Stimulated activated CD8-positive, alpha-beta memory T cell treated with anti-CD3 and anti-CD28 coated beads, Interleukin-4, amount 100 ng/mL, for 1 hour (primary cell): ENCODE measurements at places on chromosomes 11 and 22.

- no peak for DNase-seq
Observed at GRCh38 chr11:116224154-116224888, 548.5 kb downstream of the BUD13 start.

- peak; percentile 52 for DNase-seq
Observed at GRCh38 chr22:50190941-50191741, 5.4 kb downstream of the TRABD start.

DNA sequence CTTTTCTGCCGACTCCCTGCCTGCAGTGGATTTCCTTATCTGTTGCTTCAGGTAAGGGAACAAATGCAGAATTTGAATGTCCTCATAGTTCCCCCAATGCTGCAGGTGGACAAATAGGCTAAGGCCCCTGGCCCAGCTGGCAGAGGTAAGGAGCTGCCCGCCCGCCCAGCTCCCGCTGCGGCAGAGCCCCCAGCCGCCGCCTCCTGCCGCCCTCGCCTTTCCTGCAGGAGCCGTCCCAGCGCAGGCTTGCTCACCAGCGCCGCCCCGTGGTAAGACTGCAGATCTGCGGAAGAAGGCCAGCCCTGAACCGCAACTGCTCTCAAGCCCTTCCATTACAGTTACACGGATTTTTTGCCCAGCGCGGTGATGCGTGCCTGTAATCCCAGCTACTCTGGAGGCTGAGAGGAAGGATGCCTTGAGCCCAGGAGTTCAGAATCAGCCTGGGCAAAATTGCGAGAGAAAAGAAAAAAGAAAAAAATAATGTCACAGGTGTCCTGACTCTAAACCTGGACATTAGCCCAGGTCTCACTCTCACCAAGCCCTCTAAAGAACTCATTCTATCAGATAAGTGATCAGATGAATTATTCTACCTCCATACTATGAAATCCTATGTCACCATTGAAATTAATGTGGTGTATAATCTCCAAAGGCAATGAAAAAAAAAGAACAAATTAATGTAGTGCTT lies 51.2 kb upstream of the EMID1 start:
- peak; percentile 46 for DNase-seq

DNA sequence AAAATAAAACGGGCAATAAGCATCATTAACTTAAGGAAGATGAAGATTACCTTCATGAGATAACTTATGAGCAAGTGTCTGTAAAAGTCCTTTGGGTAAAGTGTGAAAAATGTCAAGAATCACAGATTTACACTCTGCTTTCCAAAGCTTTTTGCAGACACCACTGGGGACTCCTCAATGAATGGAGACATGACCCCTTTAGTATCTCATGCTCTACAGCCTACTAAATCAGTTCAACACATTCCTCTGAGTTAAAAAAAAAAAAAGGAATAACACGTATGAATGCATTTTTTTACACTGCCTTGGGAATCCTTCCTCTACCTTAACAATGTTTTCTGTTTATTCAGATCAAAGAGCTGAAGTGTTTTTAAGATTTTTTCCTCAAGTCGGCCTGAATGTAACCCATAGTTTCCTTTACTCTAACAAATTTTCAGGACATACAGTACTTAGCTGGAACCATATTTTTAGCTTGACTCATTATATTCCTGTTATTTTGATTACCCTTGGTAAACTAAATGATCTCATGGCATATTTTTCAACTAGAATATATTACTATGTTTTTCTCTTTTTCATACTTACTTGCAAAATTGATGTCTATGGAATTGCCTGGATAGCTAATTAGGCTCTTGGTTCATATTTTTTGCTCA lies 25.9 kb upstream of the RAB30 start:
- DNase-seq, result no peak

- no peak for DNase-seq
Observed at GRCh38 chr11:67652965-67653845, 2.7 kb upstream of the ACY3 start.

DNA sequence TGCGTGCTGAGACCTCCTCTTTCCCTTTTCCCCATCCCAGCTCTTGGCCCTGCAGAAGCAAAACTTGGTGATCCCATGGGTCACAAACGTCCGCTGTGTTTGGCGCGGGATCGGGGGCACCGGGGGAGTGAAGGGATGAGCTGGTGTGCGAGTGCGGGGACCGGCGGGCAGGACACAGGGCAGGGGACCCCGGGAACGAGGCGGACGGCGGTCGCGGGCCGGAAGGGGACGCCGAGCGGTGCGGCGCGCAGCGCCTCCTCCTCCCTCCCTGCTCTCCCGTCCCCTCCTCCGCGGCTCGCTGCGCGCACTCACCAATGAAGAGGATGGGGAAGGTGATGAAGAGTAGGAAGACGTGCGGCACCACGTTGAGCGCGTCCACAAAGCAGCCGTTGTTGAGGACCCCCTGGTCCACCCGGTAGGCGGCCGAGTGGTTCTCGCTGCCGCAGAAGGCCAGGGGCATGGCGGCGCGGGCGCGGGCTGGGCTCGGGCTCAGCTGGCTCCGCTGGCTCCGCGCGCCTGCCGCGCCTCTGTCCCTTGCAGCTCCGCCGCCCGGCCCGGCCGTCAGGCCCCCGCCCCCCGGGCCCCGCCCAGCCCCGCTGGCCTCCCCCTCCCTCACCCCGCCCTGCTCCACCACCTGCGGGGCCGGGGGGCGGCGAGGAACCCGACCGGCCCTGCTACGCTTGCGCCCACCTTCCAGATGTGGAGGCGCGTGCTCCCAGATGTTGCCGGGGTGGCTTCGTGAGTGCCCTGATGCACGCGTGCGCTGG lies at the start of gene ABCC8:
Gene ABCC8, minus strand, starts transcription at position 529 of the 767 bp plus-strand sequence. Its CDS starts 69 bp downstream, at position 460.
- no peak for DNase-seq

GRCh38 chr11:111665777-111666176 lies 63.5 kb downstream of the SIK2 start:
- DNase-seq, result no peak

DNA sequence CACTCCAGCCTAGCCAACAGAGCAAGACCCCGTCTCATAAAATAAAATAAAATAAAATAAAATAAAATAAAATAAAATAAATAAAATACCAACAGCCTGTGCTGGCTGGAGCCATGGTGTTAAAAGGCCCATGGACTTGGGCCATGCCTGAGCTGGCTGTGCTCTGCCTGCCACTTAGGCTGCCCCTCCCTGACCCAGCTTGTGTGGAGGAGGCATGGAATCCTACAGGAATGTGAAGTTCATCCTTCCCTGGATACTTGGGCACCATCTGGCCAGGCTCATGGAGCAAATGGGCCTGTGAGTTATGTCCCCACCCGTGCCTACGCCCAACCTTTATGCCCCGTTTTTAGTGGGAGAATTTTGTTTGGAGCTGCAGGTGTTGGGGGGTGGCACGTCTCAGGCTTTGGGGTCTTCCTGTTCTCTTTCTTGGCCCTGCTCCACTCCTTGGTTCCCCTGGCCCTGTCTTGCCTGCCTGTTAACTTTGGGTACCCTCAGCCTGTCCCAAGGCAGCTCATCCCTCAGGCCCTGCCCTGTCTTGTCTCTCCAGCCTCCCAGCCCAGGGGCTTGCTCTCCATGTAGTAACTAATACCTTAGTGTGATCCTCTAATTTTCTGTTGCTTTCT lies 51.3 kb downstream of the BCR start:
- DNase-seq, result no peak

DNA sequence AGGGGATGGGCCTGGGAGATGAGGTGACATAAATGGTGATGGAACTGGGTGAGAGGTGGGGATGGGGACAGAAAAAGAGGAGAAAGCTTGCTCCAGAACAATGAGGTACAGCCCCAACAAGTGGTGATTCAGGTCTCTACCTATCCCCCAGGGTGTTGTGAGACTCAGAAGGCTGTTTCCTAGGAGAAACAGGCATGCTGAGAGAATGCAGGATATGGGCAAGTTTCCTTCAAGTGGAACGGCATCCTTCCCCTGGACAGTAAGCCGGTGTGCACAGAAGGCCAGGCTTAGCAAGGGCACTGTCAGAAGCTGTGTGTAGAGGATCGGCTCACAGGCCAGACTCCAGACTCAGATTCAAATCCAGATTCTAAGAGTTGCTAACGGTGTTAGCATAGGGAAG lies 34.1 kb upstream of the CRTAM start:
- DNase-seq, result no peak

- no peak for DNase-seq
Observed at GRCh38 chr22:43829904-43830851, 18.1 kb upstream of the EFCAB6 start.

- DNase-seq, result no peak
Observed at GRCh38 chr11:69787906-69788305, 12.8 kb upstream of the FGF4 start.

- no peak for DNase-seq
Observed at GRCh38 chr11:32232516-32232915, 141.6 kb downstream of the RCN1 start.

GRCh38 chr11:87740968-87741367 lies 434.3 kb downstream of the RAB38 start:
- DNase-seq, result no peak

GRCh38 chr22:31098632-31099110 lies 8.7 kb downstream of the SELENOM start:
- DNase-seq, result no peak

GRCh38 chr22:28394513-28395110 lies 285.0 kb downstream of the TTC28 start:
- DNase-seq, result no peak

- DNase-seq, result no peak
Observed at GRCh38 chr11:110455718-110456117, 26.0 kb downstream of the FDX1 start.

GRCh38 chr11:86108191-86108590 lies 39.3 kb upstream of the PICALM start:
- no peak for DNase-seq

- no peak for DNase-seq
Observed at GRCh38 chr11:119895981-119896380, 167.0 kb upstream of the NECTIN1 start.

DNA sequence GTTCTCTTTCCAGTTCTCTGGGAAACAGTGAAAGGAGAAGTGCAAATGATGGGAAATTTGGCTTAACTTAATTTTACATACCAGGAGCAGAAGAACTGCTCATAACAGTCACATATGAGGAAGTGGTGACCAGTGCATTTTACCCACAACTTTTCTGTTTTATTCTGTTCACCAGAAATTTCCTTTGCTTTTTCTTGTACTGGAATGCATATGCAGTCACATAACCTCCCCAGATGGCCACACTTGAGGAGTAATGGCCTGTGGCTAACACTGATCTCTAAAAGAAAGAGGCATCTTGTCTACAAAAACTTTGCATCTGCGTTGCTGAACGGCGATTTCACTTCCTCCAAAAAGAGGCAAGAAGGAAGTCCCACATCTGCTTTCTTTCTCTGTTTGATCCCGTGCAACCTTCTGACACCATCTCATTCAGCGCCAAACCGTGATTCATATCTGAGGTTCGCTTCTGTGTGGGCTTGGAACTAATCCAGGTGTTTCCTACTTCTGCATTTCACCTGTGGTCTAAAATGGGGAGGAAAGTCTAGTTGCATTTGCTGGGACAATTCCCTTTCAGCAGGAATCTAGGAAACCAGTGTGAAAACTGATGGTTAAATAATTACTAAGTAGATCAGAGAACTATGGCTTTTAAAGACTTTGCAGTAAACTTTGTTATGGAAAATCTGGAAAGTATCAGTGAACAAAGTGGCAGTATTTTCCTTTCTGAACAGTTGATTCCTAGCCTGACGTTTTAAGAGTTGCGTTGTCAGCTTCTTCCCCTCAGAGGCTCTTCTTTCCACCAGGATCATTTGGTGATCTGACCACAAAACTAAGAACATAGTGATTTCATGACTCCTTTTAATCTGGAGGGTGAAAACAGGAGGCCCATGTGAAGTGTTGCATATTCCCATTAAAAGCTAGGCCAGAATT lies 4.2 kb upstream of the MPEG1 start:
- DNase-seq, result no peak

DNA sequence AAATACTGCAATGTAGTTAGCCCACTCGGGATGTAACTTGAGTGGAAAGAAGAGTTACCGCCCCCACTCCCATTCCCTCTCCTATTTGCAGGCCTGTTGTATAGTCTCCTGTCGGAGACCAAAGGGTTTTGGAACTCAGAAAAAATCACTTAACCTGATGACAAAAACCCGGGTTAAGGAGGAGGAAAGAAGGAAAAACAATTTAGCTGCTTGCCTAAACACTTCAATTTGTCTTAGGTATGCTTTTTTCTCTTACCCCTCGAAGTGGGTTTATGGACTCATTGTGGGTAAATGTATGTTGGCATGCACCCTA lies 2.2 kb downstream of the YAP1 start:
- no peak for DNase-seq

DNA sequence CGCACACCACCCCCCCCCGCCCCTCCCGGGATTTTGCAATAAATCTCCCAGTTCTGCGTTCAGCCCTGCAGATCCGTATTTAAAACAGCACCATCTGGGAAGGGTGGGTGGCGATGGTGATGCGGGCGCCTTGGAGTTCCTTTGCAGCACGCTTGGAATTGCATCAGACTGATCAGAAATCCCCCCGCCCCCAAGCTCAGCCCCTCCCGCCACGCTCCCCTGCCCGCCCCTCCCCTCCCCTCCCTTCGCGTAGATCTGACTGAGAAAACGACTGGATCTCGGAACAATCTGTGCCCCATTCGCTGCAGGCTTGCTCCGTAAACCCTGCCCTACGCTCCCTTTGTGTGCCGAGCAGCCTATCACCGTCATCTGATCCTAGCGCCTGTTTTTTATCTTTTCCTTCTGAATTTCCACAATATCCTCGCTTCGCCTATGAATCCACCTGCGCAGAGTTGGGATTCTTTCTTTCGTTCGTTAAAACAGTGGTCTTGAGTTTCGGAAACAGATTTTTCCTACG lies 18.1 kb upstream of the BDNF start:
- no peak for DNase-seq

DNA sequence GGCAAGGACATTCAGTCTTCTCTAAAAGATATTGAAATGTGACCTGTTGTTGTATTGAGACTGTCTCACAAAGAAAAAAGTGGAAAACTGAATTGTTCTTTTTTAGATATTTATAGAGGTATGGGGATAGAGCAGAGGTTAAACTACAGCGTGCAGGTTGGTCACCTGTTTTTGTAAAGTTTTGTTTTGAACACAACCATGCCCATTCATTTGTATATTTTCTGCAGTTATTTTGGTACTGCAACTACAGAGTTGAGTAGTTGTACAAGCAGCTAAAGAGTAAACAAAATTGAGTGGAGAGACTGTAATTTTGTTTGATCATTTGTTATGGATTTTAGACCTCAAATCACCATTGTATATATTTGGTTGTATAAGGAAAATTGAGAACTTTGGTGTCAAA lies 11.3 kb downstream of the EED start:
- DNase-seq, result no peak

GRCh38 chr11:63564056-63564774 lies 1.0 kb upstream of the PLAAT2 start:
- no peak for DNase-seq

DNA sequence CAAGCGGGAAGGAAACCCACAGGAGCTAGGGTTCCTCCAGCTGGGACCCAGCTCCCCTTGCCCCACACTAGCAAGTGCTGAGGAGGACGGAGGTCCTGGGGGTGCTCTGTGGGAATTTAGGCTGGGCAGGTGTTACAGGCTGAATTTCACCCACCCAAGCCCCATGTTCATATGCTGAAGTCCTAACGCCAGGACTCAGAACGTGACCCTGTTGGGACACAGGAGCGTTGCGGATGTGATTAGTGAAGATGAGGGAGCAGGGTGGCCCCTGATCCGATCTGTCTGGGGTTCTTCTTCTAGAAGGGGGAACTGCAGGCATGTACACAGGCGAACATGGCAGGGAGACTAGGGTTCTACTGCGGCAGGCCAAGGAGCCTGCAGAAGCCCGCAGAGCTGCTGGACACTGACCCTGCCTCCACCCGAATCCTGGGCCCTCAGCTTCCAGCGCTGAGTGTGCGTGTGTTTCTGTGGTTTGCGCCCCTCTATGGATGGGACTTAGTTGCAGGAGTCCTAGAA lies 103.4 kb upstream of the FGF3 start:
- no peak for DNase-seq
